ENCODE measurements at places on chromosomes 5 and 9.

DNA sequence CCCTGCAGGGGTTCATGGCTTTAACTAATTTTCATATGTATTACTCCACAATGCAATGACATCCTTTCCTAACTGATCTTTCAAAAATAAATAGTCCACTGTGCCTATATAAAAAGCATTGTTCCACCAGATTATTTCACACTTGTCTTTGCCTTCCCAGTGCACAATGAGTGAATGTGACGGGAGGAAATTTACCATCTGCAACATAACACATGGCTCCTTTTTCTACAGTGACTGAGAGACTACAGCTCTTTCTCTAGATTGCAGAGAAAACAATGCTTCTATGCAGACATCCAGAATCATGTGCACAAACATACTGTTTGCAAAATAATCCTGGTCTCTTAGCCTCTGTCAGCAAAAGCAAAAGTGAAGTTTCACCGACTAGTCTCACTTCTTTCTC is 483.7 kb upstream of the PIK3R1 start:
- no peak for DNase-seq

GRCh38 chr5:1594357-1595106 is 70.8 kb upstream of the LPCAT1 start:
- peak; percentile 61 for DNase-seq

GRCh38 chr9:124477211-124477647 is 27.0 kb downstream of the ADGRD2 start:
- no peak for DNase-seq

- DNase-seq: no peak
These were observed 104.4 kb downstream of the WNK2 start for GRCh38 chr9:93288341-93288740.

DNA sequence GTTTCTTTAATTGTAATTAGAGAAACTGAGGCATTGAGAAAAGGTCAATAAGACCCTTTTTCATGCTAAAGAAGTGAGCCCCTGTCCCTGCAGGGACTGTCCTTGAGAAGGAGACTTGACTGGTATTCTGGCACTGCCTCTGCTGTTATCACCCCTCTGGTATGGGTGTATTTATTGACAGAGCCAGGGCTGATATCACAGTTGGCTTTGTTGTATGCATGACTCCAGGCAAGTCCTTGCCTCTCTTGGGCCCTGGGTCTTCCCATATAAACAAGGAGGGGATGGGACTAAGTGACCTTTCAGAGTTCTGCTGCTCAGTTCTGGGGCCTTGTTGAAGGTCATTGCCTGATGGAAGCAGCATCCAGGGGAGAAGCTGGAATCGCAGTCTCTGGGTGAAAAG is 71.8 kb upstream of the PPARGC1B start:
- no peak for DNase-seq

GRCh38 chr5:8906303-8906967 is 639.4 kb downstream of the SEMA5A start:
- DNase-seq: no peak

GRCh38 chr5:142717582-142718215 is 31.8 kb upstream of the FGF1 start:
- no peak for DNase-seq

DNA sequence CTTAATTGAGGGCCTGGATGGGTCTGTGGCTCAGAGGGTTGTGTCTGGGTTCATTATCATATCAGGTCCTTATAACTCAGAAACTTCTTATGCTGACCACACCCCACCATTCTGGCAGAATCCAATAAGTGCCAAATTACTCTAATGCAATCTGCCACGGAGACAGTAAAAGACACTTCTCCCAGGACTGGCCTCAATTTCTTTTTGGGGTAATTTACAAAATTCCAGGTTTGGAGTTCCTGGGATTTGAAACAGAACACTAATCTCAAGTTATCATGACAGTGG is 187.8 kb downstream of the GNAQ start:
- no peak for DNase-seq

- DNase-seq: no peak
These were observed 4.2 kb upstream of the ZNF366 start for GRCh38 chr5:72511366-72511765.

GRCh38 chr5:74877624-74878304 is 11.6 kb upstream of the FAM169A start:
- no peak for DNase-seq

GRCh38 chr5:143024228-143024920 is 254.2 kb downstream of the ARHGAP26 start:
- no peak for DNase-seq

GRCh38 chr5:180018347-180019060 is 53.1 kb downstream of the RNF130 start:
- no peak for DNase-seq

- DNase-seq: no peak
These were observed 213.7 kb upstream of the NR4A3 start for GRCh38 chr9:99607842-99608448.

- DNase-seq: peak; percentile 26
These were observed 24.9 kb upstream of the SH3PXD2B start for GRCh38 chr5:172479034-172479783.

- no peak for DNase-seq
These were observed 5.5 kb downstream of the DIAPH1 start for GRCh38 chr5:141613344-141613743.

DNA sequence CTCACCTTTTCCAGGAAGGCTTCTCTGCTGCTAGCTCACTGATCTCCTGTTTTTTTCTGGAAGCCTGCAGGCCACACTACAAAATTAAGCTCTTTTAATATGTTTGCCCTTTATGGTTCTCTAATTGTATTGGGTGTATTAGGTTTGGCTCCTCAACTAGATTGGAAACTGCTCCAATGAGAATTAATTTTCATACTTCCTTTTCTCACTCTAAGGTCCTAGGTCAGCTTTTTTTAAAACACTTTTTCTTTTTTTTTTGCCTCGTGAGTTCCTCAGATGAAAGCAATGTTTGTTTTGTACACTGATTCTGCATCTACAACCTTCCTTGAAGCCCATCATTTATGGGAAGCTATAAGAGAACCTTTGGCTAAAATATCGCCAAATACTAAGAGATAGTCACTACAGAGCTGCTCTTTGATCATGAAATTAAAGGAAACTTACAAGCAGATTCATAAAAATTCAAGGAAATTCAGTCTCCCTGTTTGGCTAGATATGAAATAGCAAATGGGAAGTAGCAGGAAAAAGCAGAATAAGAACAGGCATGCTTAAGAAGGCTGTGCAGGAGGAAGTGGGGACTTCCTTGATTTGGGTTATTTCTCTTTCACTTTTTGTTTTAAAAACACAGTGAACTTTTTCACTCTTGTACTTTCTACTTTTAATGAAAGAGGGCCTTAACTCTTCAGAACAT is 55.2 kb upstream of the FYB1 start:
- no peak for DNase-seq

- DNase-seq: no peak
These were observed 45.6 kb upstream of the RNF130 start for GRCh38 chr5:180117000-180117725.

- no peak for DNase-seq
These were observed 381.4 kb downstream of the TMEM161B start for GRCh38 chr5:87887247-87887646.

DNA sequence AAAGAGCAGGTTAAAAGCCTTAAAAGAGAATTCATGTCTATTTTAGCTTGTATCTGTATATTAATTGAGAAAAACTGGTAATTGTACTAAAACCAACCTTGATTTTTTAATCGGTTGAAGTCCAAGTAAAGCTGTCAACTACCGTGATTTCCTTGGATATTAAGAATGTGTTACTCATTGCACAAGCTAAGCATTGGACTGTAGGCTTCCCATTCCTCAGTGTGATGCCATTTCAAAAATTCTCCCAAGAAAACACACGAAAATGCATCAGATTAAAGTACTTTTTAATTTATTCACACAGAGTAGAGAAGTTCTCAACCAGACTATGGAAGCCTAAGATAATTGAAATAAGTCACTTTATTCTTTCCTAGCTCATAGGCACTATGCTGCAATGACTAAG is 761.4 kb upstream of the TYRP1 start:
- DNase-seq: no peak

GRCh38 chr9:534886-535285 is 306.6 kb upstream of the DMRT1 start:
- no peak for DNase-seq

DNA sequence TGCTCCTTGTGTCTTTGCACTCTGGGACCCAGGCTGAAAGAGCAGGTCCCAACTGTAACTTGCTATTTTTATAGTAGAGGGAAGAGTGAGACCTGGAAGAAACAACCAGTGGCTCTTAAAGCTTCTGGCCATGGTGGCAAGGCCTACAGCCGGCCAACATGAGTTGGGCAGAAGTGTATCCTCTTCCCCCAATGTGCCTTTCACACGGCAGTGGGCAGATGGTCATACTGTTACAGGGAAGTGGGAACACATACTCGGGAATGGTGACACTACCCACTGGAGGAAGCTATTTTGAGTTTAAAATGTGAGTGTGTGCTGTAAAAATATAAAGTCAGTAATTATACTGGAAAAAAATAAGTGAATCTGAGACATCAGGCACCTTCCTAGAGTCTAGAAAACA is 116.0 kb downstream of the MVB12B start:
- DNase-seq: no peak

- DNase-seq: no peak
These were observed 18.5 kb downstream of the SLC12A7 start for GRCh38 chr5:1093361-1093760.

- DNase-seq: no peak
These were observed 1548.6 kb downstream of the EFNA5 start for GRCh38 chr5:106121972-106122605.

- no peak for DNase-seq
These were observed 444.6 kb downstream of the PTPRD start for GRCh38 chr9:10168241-10168640.

GRCh38 chr5:153753645-153754432 is 263.4 kb downstream of the GRIA1 start:
- DNase-seq: no peak

DNA sequence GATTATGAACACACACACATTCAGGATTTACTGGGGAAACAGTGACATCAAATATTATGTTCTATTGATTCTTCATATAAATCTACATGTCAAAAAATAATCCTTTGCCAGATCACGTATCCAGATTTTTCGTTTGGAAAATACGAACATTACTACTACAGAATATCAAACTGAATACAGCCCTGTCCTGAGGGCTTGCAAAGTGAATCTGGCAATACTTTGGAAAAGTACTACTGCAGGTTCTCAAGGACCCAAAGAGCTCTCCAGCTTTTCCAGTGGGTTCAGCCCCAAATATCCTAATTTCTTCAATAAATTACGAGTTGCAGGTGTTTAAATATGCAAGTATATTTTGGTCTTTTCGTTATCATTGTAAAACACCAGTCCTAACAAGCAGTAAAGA is 411 bp upstream of the NDUFS4 start:
- no peak for DNase-seq

GRCh38 chr5:69160651-69161050 is 6.3 kb upstream of the CCNB1 start:
- no peak for DNase-seq

GRCh38 chr9:133870598-133871595 is 121.2 kb downstream of the VAV2 start:
- DNase-seq: no peak

- DNase-seq: no peak
These were observed 41.0 kb downstream of the KCNMB1 start for GRCh38 chr5:170348137-170348633.

DNA sequence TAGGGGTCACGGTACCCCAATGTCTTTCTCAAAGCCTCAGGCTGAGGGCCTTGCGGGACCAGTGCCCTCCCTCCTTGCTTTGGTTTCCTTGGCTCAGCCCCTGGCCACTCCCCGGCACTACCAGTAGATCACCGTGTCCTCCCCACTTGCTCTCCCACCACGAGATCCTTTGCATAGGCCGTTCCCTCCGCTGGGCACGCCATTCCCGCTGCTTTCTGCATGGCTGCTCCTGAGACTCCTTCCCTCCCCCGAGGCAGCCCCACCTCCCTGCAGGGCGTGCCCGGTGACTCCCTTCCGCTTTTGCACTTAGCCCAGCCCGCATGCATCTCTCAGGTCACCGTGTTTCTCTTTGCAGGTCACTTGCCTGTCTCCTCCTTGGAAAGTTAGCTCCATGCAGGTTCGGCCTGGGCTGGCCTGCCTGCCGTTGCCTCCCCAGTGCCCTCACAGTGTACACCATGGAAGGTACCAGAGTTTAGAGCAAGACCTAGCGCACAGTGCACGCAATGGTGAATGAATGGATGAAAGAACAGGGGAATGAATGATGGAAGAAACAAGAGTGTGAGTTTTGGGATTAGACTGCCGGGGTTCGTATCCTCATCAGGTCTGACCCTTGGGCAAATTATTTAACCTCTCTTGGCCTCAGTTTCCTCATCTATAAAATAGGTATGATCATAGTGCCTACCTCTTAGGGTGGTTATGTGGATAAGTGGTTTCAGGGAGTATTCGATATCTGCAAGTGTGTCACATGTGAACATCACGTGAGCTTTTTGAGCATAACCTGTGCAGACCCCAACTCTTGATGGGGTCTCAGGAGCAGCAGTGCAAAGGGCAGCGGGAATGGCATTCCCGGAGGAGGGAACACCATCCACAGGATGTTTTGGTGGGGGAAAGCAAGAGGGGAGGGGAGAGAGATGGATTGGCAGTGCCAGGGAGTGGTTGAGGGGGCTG is 214.3 kb downstream of the C9orf50 start:
- DNase-seq: no peak

- DNase-seq: no peak
These were observed at the start of gene NPR2 for GRCh38 chr9:35791297-35791921. Gene NPR2, plus strand, starts transcription at chr9:35791591. Its CDS starts 818 bp downstream, at chr9:35792409.

DNA sequence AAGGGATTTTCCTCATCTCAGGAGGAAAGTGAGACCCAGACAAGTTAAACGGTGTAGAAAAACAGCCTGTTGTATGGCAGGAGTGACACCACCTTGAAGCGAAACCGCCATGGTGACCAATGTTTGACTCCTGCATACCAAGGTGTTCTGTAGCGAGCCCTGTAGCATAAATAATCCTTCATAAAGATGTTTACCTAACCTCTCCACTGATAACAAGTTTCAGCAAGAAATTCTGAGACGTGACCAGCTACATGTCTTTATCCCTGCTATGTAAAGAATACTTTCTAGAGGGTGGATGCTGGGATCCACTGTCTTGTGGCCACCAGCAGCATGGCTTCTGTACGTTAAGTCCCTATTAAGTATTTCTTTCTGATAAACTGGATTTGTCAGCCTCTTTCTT is 148.1 kb downstream of the MPDZ start:
- no peak for DNase-seq

DNA sequence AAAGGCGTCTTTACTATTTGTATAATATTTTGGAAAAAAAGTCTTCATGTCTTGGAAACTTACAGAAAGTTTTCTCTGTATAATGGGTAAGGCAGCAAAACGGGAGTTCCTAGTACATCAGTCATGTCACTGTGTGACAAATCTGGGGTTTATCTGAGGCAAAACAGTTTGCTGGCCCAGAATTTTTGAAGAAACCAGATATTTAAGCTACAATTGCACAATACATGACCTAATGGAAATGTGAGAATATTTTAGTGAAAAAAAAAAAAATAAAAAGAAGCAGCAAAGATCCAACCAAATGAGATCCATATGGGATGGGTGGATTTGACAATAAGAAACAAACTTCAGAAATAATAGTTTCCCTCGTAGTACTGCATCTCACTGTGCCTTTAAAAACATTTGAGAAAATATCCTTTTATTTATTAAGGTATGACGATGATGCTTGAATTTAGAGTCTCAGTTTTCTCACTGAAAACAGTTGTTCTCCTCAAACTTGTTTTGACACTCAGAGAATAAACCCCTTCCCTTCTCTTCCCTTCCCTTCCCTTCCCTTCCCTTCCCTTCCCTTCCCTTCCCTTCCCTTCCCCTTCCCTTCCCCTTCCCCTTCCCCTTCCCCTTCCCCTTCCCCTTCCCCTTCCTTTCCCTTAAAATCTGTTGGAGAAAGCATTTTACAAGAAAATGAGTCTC is 180.5 kb upstream of the TUT7 start:
- DNase-seq: no peak

Measured in activated T-cell treated with anti-CD3 and anti-CD28 coated beads for 1 hour (primary cell).